ENCODE measurements at places on chromosomes 16 and 17.

- DNase-seq: no peak
Measured at GRCh38 chr17:78645421-78646295, 68.5 kb upstream of the DNAH17 start.

GRCh38 chr17:34606763-34607162 is 27.4 kb downstream of the TMEM132E start:
- no peak for DNase-seq

DNA sequence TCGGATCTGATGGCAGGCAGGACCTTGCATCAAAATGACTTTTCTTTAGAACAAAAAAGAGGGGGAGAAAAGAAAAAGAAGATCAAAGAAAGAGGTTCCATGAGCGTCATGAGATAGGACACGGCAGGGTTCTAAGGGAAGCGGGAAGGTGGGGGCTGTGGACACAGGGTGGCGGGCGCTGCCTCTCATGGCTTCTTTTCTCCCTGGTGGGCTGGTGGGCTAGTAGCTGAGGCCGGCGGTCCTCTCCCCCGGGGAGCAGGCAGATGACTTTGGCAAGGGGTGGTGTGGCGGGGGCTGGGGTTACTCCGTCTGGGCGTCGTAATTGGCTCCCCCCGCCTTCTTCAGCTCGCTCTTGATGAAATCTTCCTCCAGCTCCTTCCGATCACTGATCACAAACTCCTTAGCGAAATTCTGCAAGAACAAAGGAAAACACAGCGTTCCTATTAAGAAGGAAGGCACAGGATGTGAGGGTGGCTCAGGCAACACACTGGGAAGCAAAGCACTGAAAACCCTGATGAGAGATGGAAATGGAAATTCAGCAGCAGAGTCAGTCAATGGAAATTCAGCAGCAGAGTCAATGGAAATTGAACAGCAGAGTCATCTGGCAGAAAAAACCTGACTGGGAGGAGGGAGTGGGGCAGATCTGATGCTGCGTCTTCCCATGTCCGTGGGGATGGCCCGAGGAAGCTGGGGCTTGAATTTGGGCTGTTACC is 51.2 kb downstream of the COTL1 start:
- no peak for DNase-seq

- DNase-seq: no peak
Measured at GRCh38 chr16:21997697-21998480, 3.0 kb downstream of the PDZD9 start.

- no peak for DNase-seq
Measured at GRCh38 chr17:34146440-34147043, 108.5 kb upstream of the CCL2 start.

- no peak for DNase-seq
Measured at GRCh38 chr17:18382441-18383078, 5.0 kb downstream of the EVPLL start.

DNA sequence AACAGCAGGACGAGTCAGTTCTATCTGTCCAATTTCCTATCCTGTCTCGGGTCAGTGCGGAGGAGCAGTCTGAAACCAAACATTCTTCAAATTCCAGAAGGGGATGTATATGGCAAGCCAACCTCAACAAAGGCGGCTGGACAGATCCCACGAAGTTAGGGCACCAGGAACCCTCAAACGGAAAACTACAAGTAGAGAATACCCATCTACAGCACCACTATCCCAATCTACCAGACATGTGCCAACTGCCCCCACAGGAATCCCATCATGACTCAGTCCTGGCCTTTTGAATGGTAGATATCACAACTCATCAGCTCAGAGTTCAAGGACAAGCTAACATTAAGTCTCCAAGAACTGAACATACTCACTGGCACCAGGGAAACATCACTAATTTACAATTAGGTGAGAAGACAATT is 2.3 kb downstream of the NAT9 start:
- DNase-seq: peak; percentile 61

- no peak for DNase-seq
Measured at GRCh38 chr17:66464921-66465320, 162.5 kb downstream of the PRKCA start.

GRCh38 chr17:57130708-57131461 is 45.8 kb downstream of the AKAP1 start:
- DNase-seq: peak; percentile 69

- no peak for DNase-seq
Measured at GRCh38 chr16:72198771-72199201, 26.8 kb upstream of the PMFBP1 start.

DNA sequence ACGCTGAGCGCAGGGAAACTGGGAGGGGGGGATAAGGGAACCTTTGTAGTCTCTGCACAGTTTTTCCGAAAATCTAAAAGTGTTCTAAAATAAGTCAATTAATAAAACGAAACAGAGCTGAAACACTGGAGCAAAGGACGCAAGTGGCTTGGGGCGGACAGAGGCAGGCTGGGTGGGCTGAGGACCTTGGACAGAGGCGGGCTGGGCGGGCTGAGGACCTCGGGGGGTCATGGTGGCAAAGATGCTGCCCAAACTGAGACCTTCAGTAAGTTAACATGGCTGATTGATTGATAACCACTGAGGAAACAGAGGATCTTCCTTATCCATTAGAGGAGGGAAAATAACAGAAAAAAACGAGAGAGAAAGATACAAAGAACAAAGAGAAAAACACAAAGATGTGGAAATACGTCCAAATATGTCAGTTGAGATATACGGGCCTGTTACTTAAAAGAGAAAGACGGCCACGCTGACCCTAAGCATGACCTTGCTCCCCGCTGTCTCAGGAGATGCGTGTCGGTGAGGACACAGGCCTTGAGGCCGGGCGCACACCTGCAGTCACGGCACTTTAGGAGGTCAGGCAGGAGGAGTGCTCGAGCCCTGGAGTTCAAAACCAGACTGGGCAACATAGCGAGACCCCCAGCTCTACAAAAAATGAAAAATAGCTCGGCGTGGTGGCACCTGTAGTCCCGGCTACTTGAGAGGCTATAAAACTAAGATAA is 76.1 kb upstream of the GNG13 start:
- DNase-seq: no peak

DNA sequence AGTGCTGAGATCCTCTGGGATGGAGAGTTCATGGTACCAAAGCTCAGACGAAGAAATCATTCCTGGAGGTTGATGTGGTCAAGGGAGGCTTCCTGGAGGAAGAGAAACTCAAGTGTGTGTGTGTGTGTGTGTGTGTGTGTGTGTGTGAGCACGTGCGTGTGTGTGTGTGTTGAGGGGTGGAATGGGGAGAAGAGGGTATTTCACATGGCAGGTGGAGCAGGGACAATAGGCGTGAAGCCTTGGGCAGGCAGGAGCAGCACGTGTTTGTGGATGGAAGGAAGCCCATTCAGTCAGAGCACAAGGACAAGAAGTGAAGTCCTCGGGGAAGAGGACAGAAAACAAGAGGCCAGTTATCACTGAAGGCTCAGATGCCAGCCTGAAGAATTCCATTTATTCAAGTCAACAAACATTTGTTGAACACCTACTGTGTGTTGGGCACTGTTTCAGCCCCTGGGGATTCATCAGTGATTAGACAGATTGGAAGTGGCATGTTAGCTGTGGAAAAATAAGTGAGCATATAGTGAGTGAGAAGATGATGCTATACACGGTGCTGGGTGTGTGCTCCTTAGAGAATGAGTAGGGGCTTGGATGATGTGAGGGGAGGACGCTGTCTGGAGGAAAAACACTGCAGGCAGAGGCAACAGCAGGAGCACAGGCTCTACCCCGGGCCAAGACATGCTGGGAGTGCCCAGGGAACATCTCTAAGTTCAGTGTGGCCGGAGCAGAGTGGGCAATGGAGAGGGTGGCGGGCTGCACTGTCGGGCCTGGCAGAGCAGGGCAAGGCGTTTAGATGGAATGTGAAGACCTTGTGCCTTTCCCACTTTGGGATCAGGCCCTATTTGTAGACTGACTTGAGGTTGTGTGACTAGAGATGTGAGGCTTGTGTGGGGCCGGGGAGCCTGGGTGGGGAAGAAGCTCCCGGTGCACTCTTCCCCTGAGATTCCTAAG is 267.1 kb downstream of the CBLN1 start:
- DNase-seq: no peak

DNA sequence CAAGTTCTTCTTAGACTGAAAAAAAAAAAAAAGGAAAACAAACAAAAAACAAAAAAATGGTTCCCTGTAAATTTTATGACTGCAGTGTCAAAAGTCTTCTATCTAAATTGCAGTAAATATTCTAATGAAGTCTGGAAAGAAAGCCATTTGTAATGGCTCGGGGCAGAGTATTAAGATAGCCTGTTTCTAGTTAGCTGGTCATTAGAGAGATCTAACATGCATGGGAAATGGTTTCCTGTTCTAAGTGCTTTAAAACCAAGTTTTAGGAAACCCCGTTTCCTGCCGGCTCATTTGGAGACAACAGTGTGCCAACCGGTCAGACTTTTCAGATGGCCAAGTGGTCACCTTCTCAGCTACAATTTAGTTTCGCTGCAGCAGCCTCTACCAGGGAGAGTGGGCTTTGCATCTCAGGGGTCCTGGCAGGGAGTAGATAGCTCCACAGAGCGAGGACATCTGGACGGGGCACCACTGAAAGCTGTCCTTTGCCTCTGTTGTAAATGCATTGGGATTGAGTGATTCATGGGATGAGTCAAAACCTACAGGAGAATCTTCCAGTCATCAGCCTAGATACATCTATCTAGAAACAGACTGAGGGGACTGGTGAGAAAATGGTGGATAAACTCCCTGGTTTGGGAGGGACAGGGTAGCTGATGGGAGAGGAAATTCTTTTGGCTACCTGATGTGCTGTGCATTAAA is 473.2 kb upstream of the SALL1 start:
- peak; percentile 70 for DNase-seq

DNA sequence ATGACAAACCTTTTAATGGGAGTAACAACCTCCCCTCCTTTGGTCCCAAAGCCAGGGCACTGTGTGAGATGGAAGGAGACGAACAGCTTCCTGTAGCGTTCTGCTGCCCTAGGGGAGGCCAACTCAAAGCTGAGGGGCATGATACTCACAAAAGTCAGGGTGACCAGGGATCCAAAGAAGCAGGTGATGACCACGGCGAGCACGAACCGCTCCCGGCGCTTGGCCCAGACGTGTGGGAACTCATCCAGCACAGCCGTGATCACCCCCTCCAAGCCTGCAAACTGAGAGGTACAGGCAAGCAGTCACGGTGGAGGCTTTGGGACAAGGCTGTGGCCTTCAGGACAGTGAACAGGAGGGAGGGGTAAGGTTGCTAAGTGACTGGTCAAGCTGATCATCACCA is 25.1 kb downstream of the SLC6A4 start:
- DNase-seq: no peak

DNA sequence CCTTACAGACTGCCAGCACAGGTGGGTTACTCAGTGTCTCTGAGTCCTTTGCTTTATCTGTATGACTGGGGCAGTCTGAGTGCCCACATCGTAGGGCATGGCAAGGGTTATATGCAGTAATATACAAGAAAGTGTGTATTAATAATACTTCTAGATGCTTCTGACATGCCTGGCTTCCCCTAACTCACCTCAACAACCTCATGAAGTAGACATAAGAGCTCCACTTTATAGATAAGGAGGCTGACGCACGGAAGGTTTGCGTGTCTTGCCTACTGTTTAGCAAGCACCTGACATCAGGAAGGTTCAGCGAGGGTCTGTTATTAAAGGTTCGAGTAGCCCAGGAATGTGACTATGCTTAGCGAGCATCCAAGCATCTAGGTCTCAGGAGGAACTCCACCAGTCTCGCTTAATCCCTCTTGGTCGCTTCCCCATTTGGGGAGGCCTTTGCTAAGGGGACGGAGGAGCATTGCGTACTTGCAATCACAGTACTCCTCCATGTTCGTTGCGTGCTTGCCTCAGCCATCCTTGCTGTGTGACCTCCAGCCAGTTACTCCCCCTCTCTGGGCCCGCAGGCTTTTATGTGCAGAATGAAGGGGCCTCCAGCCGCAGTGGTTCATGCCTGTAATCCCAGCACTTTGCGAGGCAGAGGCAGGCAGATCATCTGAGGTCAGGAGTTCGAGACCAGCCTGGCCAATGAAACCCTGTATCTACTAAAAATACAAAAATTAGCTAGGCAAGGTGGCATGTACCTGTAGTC is 1.6 kb downstream of the KCNG4 start:
- DNase-seq: no peak

GRCh38 chr17:80781211-80781610 is 210.4 kb upstream of the CHMP6 start:
- DNase-seq: no peak

DNA sequence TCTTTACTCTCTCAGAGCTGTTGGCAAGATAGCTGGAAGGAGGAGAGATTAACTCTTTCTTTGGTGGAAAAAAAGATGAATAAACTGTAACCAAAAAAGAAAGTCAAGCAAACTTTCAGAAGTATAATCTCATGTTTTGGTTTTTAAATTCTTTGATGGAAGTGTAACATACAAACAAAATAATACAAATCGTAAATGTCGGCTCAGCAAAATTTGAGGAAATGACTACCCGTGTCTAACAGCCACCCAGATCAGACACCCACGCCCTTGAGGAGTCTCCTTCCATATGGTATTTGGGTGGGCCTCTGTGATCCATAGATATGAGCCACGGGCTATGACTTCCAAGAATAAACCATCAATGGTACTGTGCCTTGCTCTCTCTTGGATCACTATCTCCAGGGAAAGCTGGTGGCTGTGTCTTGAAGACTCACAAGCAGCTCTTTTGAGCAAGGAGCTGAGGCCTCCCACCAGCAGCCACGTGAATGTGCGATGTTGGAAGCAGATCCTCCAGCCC is 9.6 kb upstream of the CD300C start:
- DNase-seq: no peak

- no peak for DNase-seq
Measured at GRCh38 chr16:34078691-34079090, 619.3 kb downstream of the TP53TG3F start.

DNA sequence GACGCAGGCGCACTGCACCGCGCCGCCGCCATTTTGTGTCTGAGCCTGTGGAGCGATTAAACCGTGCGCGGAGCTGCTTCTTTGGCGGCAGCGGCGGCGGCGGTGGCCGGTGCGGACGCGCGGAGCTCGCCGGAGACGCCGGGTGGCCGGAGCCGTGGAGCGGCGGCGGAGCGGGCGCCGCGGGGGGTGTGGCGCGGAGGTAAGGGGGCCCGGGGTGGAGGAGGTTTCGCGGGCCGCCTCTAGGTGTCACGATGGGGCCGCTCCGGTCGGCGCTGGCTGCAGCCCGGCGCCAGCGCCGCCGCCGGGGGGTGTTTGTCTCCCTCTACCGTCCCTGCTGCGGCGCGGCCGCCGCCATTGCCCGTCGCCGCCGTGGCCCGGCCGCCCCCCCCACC is at the start of gene CTCF:
Gene CTCF (plus strand): TSS at position 1 of the 392 bp plus-strand sequence. CDS start 48,307 bp downstream, outside the sequence.
- peak; percentile 72 for DNase-seq

DNA sequence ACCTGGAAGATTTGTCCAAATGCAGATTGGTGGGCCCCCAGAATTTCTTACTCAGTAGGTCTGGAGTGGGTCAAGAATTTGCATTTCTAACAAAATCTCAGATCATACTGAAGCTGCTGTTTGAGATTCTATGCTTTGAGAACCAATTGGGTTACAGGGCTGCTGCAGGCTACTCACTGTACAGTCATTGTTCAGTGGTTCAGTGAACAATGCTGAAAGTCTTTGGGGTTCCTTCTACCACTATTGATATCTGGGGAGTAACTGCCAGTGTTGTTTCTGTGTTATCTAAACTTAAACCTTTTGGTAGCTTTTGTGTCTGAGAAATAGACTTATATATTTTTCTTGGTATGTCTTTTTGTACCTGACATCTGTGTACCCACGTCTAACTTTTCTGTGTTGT is 187.5 kb downstream of the TANC2 start:
- peak; percentile 8 for DNase-seq

Measured in HFFc6 (cell line).